Activated CD8-positive, alpha-beta memory T cell treated with anti-CD3 and anti-CD28 coated beads for 1 hour (primary cell): ENCODE measurements at places on chromosomes 7 and 10.

GRCh38 chr10:133400624-133401424 lies 6.9 kb downstream of the MTG1 start:
- no peak for DNase-seq

GRCh38 chr10:119349341-119349740 lies 142.0 kb downstream of the GRK5 start:
- no peak for DNase-seq

- DNase-seq: no peak
These were observed 105.2 kb downstream of the NEURL1 start for GRCh38 chr10:103598654-103599115.

GRCh38 chr10:56095506-56096225 lies 265.4 kb downstream of the ZWINT start:
- no peak for DNase-seq

DNA sequence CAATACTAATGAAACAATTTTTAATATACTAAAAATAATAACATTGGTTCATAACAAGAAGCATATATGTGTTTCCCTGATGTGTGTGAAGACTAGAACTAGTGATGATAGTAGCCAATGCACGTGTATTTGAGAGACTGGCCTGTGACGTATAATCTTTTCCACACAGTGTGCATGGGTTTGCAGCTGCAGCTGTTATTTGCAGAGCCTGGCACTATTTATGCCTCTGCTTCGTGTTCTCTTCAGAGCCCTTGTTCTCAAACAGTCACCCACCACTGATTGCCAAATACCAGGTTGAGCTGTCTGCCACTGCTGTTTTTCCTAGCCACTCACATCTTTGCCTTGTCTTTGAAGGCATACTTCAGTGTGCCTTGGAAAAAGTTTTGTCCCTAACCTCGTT lies 531.7 kb downstream of the ETV1 start:
- no peak for DNase-seq

GRCh38 chr7:68334216-68334615 lies 1264.1 kb upstream of the AUTS2 start:
- DNase-seq: no peak

DNA sequence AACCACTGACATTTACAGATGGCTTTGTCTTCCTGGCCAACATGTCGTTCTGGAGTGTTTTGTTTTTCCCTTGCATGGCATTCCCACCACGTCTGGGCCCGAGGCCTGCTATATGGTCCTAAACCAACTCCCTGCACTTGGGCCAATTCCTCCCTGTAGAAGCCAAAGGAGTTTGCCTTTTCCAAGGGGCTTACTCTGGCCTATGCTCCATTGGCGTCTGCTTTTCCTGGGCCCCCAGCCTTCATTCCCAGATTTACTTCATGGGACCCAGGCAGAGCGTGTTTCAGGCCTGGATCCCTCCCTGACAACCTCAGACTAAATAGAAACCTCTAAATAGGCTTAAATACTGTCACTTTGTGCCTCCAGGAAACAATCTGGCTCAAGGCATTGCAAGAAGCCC lies 60.7 kb downstream of the MINDY4 start:
- no peak for DNase-seq

DNA sequence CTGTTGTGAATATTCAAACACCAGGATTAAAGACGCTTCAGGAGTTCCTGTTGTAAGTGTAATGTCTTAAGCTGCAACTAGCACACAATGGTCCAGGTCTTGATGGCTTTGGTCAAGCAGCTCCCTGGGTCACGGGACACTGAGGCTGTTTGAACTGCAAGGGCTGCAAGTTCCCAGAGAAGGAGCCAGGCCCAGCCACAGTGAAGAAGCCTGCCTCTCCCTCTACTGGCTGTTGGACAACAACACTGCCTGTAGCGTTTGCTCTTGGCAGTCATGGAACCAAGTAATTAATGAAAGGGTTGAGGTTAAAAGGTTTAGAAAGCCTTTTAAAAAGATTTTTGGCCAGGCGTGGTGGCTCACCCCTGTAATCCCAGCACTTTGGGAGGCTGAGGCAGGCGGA lies 31.9 kb upstream of the GUSB start:
- no peak for DNase-seq

GRCh38 chr10:78217336-78217735 lies 183.7 kb downstream of the RPS24 start:
- no peak for DNase-seq

DNA sequence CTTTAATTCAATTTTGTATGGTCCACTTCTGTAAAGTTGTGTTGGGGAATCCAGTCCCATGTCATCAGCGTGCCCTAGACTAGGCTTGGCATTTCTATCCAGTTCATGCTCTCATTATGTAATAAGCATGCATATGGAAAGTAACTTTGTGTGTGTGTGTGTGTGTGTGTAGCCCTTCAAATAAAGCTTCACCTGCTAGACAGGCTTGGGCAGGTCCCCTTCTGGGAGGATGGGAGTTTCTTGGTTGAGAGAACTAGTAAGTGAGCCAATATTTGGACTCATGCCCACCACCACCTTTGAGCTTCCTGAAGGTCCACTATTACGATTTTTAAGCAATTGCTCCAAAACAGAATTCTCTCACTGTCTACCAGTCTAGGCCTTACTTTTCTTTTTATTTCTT lies 6.9 kb downstream of the BZW2 start:
- no peak for DNase-seq

DNA sequence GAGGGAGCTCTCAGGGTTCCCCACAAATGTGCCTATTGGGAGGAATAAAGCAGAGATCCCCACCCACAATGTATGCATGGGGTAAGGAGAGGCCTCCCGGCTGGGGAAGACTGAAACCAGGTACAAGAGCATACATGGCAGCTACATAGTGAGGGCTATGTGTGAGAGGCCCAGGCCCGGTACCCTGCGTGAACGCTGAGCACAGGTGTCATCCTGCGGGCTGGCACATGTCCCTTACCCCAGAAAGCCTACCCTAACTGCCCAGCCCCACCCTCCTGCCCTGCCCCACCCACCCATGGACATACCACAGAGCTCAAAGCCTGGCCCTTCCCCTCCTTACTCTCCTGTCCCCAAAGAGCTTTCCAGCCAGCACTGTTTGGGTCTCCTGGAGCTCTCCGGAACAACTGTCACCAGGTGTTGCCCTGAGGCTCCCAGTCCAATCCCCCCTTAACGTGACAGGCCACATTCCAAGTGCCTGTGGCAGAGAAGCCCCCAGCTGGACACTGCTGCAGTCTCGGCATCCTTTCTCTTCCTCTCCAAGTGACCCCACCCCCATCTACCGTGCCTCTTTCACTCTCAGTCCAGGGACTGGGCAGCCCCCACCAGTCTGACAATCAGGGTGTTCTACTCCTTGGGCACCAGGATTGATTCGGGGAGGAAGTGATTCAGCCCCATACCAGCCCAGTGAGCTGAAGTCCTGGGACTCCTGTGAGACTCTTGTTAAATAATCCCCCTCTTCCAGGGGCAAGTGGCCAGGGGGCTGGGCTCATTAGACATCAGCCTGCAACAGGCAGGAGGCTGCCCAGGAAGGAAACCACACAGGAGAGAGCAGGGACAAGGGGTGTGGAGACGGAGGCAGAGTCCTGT lies 19.6 kb downstream of the GRID1 start:
- no peak for DNase-seq

GRCh38 chr7:1137517-1138167 lies 22.4 kb downstream of the ZFAND2A start:
- DNase-seq: no peak

- DNase-seq: no peak
These were observed 675.5 kb downstream of the XPNPEP1 start for GRCh38 chr10:109247814-109248213.

DNA sequence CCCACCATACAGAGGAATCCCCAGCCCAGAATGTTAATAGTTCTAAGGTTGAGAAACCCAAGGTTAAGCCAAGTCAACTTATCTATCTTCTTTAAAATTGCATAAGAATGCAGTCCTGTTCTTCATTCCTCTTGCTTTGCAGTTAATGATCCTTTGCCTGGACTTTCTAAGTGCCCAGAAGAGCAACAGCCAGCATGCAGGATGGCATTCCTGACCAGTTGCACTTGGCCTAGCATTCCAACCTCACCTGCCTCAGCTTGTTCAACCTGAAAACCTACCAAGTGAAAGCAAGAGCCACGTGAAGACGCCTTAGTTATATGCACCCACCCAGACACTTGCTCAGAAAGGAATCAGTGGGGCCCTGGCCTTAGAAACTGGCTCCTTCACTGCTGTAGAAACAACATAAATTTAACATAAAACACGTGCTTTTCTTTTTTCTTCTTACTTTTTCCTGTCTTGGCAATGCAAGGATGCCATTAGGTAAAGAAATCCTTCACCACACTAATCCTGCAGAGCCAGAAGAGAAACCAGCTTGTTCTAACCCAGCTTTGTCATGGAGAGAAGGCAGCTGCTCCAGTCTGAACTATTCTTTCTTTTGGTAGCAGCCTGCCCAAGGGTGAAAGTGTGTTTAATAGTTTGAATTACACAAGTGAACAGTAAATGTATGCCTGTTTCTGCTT lies 25.0 kb downstream of the EGFR start:
- DNase-seq: no peak

GRCh38 chr10:120414946-120415345 lies 42.1 kb upstream of the PLPP4 start:
- no peak for DNase-seq

GRCh38 chr7:89335490-89335889 lies 540.0 kb upstream of the TEX47 start:
- DNase-seq: no peak

DNA sequence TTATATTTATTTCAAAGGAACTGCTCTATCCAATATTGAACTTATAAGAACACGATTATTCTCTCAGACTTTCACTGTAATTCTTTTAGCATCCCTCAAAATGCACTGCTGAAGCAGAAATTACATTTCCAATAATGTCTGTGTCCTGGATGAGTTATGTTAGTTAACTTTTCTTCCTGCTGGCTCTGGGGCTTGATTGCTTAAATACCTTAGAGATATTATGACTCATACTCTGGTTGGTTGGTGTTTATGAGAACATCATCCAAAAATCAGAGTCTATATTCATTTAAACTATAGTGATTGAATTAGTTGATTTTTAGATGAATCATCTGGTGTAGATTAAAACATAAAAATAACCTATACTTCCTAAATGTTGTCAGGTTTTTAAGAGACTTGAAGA lies 246.3 kb upstream of the VWC2 start:
- DNase-seq: no peak

DNA sequence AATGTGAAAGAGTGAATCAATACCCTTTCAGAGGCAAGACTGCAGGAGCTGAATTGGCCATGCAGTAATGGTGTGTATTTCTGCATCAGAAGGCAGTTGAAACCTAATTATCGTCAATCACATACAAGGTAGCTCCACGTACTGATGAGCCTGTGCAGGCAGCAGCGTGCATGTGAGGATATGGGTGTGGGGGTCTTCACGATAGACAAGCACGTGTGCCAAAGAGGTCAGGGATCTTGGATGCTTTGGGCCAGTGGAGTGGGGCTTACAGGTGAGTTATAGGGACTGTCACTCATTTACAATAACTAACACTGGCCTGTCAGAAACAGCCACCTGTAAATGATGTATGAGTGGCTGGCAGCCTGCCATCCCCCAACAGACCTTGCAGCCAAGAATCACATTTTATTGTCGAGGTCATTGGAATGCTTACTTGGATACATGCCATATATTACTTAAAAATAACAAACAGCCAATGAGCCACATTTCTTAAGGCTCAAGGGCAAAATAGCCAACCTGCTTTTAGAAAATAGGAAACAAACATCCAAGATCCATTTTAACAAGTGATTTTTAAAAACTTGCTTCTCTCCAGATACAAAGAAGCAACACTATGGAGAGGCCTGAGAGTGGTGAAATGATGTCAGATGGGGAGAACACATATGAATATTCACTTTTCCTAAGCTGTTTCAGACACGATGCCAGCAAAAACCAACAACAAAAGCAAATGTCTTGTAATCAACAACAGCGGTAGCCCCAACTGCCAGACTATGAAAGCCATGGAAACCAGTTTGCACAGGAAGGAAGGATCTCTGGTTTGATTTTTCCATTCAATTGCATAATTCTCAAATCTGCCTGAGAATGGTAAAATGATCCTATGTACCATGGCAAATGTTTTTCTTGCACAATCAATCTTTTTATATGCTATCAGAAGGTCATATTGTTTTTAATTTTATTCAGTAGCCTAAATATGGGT lies 210.7 kb downstream of the SKAP2 start:
- no peak for DNase-seq

- DNase-seq: no peak
These were observed 222.0 kb upstream of the ZMIZ1 start for GRCh38 chr10:78846760-78847159.

DNA sequence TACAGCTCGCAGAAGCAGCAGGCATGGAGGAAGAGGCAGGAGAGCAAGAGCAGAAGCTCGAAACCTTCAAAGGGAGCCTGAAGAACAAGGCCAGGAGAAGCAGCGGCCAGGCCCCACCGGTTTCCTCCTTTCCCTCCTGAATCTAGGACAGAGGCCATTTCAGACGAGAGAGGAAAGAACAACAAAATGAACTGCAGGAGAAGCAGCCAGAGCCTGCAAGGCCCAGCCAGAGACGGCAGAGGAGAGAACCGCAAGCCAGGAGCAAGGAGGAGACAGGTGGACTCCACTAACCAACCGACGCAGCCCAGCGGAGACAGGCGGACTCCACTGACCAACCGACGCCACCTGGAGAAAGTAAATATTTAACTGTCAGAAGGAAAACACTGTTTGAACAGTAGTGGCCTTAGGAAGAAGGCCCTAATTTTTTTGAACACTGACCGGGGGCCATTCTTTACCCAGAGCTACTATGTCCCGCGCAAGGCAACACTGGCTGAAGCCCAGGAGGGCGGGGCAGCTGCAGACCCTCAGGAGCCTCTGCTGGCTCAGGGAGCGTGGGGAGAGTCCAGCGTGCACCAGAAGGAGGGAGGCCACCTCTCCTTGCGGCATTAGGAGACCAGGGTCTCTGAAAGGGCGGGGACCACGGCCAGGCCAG lies 559.2 kb downstream of the PTPRN2 start:
- DNase-seq: no peak

DNA sequence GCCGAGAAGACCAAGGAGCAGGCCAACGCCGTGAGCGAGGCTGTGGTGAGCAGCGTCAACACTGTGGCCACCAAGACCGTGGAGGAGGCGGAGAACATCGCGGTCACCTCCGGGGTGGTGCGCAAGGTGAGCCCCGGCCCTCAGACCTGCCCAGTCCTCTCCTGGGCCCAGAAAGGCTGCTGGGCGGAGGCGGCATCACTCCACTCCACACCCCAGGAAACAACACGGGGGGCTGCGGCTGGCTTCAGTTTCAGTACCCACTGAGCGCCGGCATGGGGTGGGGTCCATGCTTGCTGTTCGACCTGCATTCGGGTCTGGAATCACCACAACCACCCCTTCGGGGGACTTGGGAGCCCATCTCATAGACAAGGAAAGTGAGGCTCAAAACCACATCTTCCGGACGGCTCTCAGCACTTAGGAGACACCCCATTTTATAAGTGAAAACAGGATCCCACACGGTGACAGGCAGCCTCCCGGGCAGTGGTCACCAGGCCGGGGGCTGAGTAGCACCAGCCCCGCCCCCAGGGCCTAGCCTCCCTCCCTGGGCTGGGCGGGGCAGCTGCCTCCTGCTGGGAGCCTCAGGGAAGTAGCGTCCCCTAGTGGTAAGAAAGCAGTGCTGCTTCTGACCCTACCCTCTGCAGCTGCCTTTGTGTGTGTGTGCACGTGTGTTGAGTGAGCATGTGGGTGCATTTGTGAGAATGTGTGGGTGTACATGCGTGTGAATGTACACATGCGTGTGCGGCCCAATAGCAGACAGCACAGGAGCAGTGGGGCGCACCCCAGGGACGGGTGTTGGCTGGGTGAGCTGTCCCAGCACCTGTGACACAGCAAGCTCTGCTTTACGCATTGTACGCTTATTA lies 1.8 kb downstream of the SNCG start:
- no peak for DNase-seq
